ENCODE measurements at places on chromosomes 1 and 21. TPM values are rescaled to one million over a fixed set of nuclear protein-coding genes. Genes with fewer than 3 reads are reported as not detected.

Gene SDE2
- 15.5 TPM for total RNA-seq

Gene MCOLN2
- 3.5 TPM for total RNA-seq

Gene HLX
- 2.6 TPM for total RNA-seq

Gene IFNGR2
- 44.8 TPM for total RNA-seq

Gene RGS2
- 29.8 TPM for total RNA-seq

Gene CNR2
- not detected for total RNA-seq

Gene AMIGO1
- 3.6 TPM for total RNA-seq

Gene TENT5C
- total RNA-seq, result 2.6 TPM

Gene PERM1
- total RNA-seq, result under 0.01 TPM

Gene DR1
- total RNA-seq, result 51.2 TPM

Gene KANK4
- total RNA-seq, result not detected

Gene INAVA
- total RNA-seq, result not detected

Gene SPRR2E
- not detected for total RNA-seq

Gene GPR37L1
- not detected for total RNA-seq

Gene PHF13
- 17.0 TPM for total RNA-seq

Gene SLC6A17
- total RNA-seq, result 0.33 TPM

Gene AKT3
- 31.4 TPM for total RNA-seq

Gene FCRL1
- total RNA-seq, result not detected

Gene TFF2
- total RNA-seq, result not detected

Gene CLCN6
- 22.5 TPM for total RNA-seq

Gene CD5L
- not detected for total RNA-seq

Gene KCNE2
- not detected for total RNA-seq

Gene ALPL
- total RNA-seq, result 0.87 TPM

Gene UBL4B
- total RNA-seq, result not detected

Gene CD1E
- not detected for total RNA-seq

Gene TNNT2
- not detected for total RNA-seq

Gene KPRP
- not detected for total RNA-seq

Gene NFYC
- 30.4 TPM for total RNA-seq

Gene DYRK3
- total RNA-seq, result 31.7 TPM

Gene DFFB
- 13.5 TPM for total RNA-seq

Gene CAMK2N1
- total RNA-seq, result 36.7 TPM

Gene NPPB
- total RNA-seq, result not detected

Gene SIK1
- total RNA-seq, result 0.33 TPM

Gene TTC13
- total RNA-seq, result 11.8 TPM

Gene CAMSAP2
- total RNA-seq, result 31.1 TPM

Gene GALE
- total RNA-seq, result 28.1 TPM

Gene FALEC
- not detected for total RNA-seq

Gene NTPCR
- 29.1 TPM for total RNA-seq

Gene TIE1
- total RNA-seq, result 0.17 TPM

Gene GCSAML
- total RNA-seq, result not detected

Gene PLA2G2C
- total RNA-seq, result not detected

Gene BSND
- total RNA-seq, result not detected

Gene VSIG8
- 0.17 TPM for total RNA-seq

Gene ATP6V1G3
- not detected for total RNA-seq

Gene CHIT1
- not detected for total RNA-seq

Gene SLC9C2
- total RNA-seq, result not detected

Gene CRABP2
- 248 TPM for total RNA-seq

Gene MTR
- 30.9 TPM for total RNA-seq

Gene LCE1F
- total RNA-seq, result not detected

Gene LCE3B
- not detected for total RNA-seq

Gene FBLIM1
- 53.4 TPM for total RNA-seq

Data from smooth muscle cell of trachea (primary cell).